Lung microvascular endothelial cell (primary cell): ENCODE measurements at places on chromosomes 16 and 17. TPM values are rescaled to one million over a fixed set of nuclear protein-coding genes. Genes with fewer than 3 reads are reported as not detected.

CDR2L gene
- total RNA-seq: 5.0 and 5.7 TPM in 2 replicates

SLC47A1 gene
- 0.22 and 0.40 TPM in 2 replicates for total RNA-seq

SYT17 gene
- 1.7 and 4.4 TPM in 2 replicates for total RNA-seq

ADAM11 gene
- total RNA-seq: under 0.01 TPM in 2 replicates

SOST gene
- not detected in 2 replicates for total RNA-seq

DNA sequence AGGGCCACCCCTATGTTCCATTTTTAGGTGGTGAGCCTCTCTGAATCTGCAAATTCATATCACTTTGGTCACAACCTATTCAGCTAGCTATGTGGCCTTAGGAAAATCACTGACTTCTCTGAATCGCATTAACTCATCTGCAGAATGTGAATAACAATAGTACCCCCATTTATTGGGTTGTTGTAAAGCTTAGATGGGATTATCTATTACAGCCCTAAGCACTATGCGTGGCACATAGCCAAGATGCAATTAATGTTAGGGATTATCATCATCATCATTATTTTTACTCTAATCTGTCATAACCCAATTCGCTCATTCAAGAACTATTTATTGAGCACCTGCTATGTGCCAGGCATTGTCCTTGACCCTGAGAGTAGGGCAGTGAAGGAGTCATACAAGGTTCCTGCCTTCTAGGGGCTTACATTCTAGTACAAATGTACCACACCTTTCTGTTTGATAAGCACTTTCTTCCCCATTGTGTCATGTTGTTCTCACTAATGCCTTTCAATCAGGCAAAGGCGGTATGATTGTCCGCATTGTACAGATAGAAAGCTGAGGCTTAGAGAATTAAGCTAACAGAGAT, 38.5 kb downstream of the CHD9 start:
- no peak for DNase-seq

DNA sequence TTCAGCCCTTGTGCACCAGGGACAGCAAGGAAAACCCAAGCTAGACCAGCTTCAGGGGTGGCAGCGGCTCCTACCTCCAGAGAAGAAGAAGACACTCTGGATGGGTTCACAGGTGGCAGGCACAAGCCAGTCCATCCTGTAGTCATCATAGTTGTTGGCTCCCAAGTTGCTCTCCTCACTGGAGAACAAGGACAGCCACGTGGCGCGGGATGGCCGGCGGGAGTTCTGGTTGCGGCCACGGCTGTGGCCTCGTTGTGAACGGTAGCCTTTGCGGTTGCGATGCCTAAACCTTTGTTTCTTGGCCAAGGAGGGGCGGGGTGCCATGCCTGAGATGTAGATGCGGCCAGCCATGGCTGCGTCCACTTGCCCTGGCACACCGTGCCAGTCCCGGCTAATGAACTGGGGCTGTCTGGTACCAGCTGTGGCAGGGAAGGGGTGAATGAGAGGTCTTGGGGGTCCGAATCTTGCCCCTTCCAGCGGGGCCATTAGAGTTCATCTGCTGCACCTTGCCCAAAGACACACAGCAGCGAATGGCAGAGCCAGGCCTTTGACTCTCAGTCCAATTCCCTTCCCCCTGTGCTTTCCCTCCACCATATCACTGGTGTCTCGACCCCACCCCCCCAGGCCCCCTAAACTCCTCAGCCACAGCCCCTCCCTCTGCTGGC, 2.3 kb downstream of the VTN start:
- DNase-seq: no peak

DNA sequence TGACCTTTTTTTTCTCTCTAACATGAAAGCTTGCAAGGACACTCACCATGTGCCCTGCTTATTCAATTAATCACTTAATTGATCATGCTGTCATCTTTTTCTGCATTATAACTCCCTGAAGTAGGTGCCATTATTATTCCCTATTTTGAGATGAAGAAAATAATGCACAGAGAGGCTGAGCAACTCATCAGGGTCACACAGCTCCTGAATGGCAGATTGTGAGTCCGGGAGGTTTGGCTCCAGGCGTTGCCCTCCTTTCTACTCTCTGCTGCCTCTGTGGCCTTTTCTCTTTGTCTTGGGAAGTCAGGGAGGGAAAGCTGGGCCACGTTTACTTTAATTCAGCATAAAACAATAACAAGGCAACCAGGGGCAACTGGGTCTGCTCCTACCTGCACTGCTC, 17.2 kb upstream of the N4BP1 start:
- no peak for DNase-seq

DNA sequence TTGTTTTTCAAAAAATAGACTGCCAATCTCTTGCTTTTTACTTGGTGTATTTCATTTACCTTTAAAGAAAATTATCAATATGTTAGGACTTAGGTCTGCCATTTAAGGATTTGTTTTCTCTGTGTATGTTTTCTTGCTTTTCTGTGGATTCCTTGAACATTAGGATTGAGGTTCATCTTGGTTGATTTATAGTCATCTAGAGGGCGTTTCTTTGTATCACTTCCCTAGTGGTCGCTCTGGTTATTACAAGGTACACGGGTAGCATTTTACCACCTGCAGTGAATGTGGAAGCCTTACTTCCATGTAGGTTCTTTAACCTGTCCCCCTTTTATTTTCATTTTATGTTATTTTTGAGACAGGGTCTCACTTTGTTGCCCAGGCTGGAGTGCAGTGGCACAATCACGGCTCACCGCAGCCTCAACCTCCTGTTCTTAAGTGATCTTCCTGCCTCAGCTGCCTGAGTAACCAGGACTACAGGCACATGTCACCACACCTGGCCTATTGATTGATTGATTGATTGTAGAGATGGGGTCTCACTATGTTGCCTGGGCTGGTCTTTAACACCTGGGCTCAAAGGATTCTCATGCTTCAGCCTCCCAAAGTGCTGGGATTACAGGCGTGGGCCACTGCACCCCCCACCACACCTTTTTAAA, 35.2 kb upstream of the CBX4 start:
- DNase-seq: peak; percentile 41

- peak; percentile 15 for DNase-seq
Measured at GRCh38 chr17:19270704-19271611, 33.8 kb downstream of the EPN2 start.

GRCh38 chr16:75433732-75434413, 570 bp upstream of the CFDP1 start:
- DNase-seq: peak; percentile 98

- no peak for DNase-seq
Measured at GRCh38 chr17:66527335-66527734, 224.9 kb downstream of the PRKCA start.

- no peak for DNase-seq
Measured at GRCh38 chr17:72452286-72453173, 331.7 kb downstream of the SOX9 start.

DNA sequence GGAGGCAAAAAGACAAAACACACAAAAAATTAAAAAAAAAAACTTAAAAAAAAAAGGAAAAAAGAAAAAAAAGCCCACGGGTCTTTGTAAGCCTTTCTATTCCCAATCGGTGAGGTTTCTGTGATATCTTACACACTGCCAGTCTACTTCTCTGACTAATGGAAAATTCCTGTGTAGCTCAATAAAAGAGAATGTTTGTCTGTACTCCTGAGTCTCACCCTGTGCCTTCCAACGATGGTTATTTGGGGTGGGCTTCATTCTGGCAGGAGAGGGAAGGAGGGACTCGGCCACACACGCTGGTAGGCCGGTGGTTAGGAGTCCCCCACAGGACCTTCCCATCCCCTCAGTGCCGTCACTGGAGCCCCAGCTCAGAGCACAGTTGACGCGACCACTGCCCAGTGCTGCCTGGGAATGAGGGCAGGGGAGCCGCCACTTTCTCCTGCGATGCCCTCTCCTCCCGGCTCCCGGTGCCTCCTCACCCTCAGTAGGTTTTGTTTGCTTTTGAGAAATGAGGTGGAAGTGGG, 68.0 kb downstream of the AMFR start:
- peak; percentile 33 for DNase-seq

GRCh38 chr17:74019271-74019670, 184.2 kb upstream of the RPL38 start:
- DNase-seq: no peak

DNA sequence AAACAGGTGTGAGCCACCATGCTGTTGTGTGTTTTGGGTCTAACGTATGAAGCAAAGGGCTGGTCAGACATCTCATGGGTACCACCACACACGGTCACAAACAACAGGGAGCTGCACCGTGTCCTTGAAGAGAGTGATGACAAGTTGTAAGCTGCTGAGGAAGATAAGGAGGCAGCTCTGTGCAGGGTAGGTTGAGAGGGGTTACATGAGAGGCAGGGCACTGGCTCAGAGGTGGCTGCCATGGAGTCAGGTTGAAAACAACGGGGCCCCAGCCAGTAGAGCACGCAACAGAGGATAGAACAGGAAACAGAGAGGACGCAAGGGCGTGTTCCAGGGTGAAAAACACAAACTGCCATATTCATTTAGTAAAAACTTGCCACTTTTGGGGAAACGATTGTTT, 52.2 kb downstream of the TRARG1 start:
- DNase-seq: no peak

- DNase-seq: no peak
Measured at GRCh38 chr16:85910854-85911247, 11.9 kb downstream of the IRF8 start.
